ENCODE measurements at places on chromosomes 5 and 9.
A peak's percentile ranks its signal among the peaks of the same experiment; 100 is the strongest.

GRCh38 chr5:139841549-139841948, 45.9 kb downstream of the PSD2 start:
- no peak for DNase-seq

DNA sequence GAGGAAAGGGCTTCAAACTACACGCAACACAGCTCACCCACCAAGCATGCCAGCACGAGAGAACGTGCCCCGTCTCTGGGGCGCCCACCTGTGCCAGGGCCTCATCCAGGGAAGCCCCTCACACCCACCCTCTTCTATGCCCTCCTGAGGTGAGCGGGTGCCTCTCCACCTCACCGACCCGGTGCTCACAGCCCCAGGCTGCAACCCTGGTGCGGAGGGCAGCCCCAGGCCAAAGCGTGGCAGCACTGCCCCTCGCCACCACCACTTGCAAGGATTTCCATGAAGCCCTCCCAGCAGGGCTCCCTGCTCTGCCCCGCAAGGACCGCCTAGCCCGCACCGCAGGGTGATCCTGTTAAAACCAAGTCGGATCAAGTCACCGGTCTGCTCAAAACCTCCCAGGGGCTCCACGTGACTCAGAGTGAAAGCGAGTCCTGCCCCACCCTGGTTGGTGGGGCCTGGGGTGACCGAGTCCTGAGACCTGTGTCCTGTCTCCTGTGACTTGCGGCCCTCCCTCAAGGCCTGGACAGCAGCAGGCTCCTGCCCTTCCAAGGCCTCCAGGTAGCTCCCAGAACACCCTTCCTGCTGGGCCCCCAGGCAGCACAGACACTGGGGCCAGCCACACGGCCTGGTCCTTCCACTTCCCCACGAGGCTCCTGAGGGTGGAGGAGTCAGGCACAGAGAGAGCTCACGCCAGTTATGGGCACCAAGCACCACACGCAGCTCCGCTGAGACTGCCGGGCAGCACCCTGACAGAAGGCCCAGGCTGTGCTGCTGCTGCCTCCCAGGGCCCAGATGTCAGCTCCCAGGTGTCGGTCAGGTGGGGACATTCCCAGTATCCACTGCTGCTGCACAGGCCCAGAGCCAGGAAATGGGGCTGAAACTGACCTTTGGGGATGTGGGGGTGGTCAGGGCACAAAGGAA, 12.7 kb downstream of the BRD3 start:
- DNase-seq = no peak

- DNase-seq = no peak
These were observed 23.5 kb upstream of the IFNE start for GRCh38 chr9:21505425-21506179.

GRCh38 chr9:75824816-75825568, 65.5 kb upstream of the PCSK5 start:
- no peak for DNase-seq

GRCh38 chr5:115699967-115700366, 74.1 kb upstream of the TMED7 start:
- DNase-seq = no peak

DNA sequence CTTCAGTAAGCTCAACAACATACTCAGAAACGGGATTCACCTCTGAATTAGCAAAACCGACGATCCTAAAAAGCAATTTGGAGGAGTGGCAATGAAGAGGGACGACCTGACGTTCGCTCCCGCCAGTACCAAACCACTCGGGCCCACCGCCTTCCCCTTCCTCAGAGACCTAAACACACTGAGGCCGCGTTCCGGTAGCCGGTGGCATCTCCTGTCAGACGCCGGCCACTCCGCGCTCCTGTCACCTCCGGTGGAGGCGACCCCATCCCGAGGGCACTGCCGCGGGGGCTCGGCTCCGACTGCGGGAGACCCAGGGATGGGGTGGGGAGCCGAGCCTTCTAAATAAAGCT, 617 bp downstream of the PPP6C start:
- DNase-seq = peak; percentile 45

GRCh38 chr9:16157651-16158050, 604.8 kb downstream of the CCDC171 start:
- DNase-seq = no peak

GRCh38 chr9:115862021-115862420, 291.6 kb upstream of the PAPPA start:
- DNase-seq = no peak

DNA sequence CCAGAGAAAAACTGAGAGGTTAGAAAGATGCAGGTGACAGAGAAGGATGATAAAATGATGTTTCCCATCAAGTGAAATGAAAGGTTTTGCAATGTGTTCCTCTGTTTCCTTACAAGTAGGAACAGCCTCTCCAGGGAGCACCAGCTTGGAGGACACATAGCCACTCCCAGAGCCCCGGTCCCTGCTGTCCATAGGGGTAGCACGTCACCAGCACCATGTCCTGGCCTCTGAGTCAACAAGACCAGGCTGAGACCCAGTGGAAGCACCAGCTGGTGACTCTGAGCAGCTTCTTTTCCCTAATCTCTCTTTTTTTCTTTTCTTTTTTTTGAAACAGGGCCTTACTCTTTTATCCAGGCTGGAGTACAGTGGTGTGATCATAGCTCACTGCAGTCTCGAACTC, 19.4 kb upstream of the HMCN2 start:
- no peak for DNase-seq

DNA sequence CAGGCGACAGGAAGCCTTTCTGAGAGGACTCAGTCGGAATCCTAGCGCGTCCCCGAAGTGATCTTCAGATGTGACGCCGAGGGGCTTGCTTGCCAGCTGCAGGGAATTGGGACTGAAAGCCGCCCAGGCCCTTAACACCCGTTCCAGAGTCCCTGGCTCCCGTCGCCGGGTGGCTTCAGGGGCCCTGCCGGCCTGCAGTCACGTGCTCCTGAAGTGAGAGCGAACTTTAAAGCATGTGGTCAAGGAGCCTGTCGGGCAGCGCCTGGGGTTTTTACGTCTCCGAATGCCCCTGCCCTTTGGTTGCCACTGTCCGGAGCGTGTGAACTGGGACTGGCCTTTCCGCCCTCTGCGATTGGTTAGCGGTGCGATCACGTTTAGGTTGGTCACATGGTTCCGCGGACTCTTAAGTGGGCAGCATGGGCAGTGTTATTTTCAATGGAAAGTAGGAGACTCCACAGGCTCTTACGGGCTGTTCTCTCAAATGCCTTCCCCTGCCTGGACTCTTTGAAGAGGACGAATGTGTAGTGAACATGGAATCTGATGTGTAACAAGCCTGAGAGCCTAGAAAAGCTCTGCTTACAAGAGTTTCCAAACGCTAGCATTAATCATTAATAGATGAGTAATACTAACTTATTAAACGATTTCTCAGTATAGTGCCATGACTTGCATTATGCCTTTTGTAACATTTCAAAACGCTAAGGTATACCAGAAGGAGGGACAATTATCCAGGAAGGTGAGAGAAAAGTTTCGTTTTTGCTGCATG, 1.9 kb downstream of the VLDLR start:
- no peak for DNase-seq

- no peak for DNase-seq
These were observed 318.6 kb downstream of the ZSWIM6 start for GRCh38 chr5:61650661-61651060.

GRCh38 chr9:119026120-119026519, 343.1 kb downstream of the BRINP1 start:
- no peak for DNase-seq

DNA sequence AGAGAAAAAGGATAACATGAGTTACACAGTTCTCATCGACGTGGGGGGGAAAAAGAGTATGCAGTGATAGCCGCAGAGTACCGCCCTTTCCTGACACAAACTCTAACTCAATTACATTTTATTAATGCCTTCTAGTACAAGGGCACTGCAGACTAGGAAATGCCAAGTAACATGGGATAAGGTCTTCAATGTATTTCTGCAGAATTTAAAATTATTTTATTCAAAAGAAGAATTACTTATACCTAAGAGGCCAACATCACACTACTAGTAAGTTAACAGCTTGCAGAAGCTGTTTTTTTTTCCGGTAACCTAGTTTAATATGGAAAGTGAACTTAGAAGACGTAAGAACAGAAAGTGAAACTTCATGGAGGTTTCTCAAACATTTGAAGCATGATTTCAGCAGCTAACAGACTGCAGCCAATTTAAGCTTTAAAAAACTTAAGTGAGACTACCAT, 3.9 kb downstream of the SETX start:
- DNase-seq = peak; percentile 42

DNA sequence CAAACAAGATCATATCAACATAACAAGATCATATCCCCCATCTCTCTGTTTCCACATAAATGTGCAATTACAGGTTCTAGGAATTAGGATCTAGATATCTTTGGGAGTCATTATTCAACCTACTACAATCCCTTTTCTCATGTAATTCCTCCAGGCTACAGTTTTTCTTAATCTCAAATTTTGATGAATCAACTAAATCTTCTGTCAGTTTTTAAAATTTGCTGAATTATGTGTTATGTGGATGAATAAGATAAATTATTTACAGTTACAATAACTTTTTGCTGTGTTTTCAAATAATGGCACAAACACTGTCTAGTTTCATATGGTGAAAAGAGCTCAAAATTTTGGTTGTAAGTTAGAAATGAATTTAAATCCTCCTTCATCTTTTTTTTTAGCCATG, 405.8 kb downstream of the FAM170A start:
- DNase-seq = no peak

- DNase-seq = no peak
These were observed 22.8 kb upstream of the PANK3 start for GRCh38 chr5:168601972-168602371.

GRCh38 chr9:14203356-14204056, 110.4 kb downstream of the NFIB start:
- DNase-seq = no peak

- DNase-seq = no peak
These were observed 486 bp downstream of the NPDC1 start for GRCh38 chr9:137045294-137046087.

DNA sequence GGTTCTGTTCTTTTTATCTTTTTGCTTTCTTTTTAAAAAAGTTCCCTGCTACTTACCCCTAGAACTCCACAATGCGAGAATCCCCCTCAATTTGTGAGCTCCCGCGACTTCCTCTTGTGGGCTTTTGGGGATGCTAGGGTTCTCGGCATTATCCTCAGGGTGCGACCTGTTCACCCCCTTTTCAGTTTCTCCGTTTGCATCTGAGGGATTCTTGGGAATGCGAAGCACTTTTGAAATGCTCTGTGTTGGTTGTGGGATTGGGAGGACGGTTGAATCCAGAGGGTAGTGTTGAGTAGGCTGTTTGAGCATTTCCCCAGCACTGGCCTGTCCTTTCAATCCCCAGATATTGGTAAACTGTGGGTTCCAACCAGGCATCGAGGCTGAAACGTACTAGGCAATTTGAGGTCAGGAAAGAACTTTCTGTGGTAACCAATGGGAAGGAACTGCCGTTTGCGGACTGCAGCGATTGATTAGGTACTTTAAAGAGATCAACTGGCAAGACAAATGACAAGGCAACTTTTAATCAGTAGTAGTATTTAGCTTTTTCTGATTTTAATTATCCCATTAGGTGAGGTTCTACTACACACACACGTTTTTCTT, 415 bp downstream of the XRCC4 start:
- DNase-seq = peak; percentile 33

GRCh38 chr5:106127341-106127781, 1543.4 kb downstream of the EFNA5 start:
- no peak for DNase-seq

- DNase-seq = no peak
These were observed 7.7 kb upstream of the GCNT4 start for GRCh38 chr5:75059912-75060545.

DNA sequence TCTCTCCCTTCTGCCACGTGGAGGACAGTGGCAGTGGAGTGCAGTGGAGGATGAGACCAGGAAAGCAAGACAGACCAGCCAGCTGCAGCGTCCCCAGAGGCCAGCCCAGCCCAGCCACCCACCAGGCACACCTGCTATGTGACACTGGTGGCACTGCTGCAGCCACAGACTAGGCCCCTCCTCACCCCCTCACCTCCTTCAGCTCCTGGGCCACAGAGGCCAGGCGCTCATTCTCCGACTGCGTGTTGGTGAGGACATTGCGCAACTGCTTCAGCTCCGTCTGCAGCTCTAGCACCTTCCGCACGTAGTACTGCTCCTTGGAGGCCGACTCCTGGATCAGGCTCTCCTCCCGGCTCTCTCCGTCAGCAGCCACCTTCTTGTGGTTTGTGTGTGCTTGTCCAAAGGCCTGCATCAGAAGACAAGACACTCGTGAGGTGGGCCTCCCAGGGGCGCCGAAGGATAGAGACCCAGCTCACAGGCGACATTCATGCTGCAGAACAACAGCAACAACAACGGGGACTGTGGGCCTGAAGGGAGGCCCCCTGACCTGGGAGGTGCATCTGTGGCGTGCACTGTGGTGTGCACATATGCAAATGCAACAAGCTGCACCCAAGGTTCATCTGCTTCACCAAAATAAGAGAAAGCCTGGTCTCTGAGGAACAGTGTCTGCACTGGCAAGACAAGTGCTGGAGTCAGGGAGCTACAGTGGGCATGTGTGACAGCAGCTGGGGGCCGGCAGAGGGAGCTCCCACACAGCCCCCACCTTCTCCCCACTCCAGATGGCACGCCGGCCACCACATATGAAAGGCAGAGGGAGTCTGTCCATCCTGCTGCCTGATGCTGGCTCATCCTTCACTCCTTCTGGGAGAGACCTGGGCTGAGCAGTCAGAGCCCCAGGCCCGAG, 35.5 kb downstream of the BICD2 start:
- peak; percentile 4 for DNase-seq

GRCh38 chr5:90133941-90134340, 275.6 kb downstream of the CETN3 start:
- DNase-seq = no peak

GRCh38 chr9:98396656-98397055, 141.2 kb upstream of the TBC1D2 start:
- no peak for DNase-seq

- no peak for DNase-seq
These were observed 462.9 kb downstream of the CDK5RAP2 start for GRCh38 chr9:120117081-120117480.

DNA sequence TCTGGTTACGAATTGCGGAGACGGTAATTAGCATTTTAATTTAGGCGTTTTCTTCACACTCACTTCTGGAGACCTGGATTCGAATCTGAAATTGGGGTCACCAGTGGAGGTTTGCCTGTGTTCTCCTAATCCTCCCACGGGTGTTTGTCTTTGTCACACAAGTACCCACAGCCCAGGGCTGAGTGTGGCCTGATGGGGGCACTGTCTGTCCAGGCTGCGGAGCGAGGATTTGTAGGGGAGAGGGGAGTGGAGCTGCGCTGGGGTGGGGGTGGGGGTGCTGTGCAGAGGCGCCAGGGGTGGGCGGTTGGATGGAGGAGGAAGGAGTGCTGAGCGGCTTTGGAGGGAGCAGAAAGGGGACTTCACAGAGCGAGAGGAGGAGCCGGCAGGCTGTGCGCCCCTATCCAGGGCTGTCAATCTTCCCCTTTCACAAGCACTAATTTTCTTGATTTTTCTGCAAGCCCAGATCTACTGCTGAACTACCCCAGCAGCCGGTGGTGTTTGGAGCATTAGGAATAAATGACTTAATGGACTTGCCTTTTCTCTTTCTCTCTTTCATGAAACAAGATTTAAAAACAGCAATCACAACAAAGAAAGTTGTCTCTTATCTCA, 53.1 kb downstream of the TSPAN17 start:
- no peak for DNase-seq

- DNase-seq = no peak
These were observed 159.2 kb downstream of the CDC42SE2 start for GRCh38 chr5:131423056-131423455.
